ENCODE measurements at places on chromosomes 16 and 17. TPM values are rescaled to one million over a fixed set of nuclear protein-coding genes. Genes with fewer than 3 reads are reported as not detected.

The SPATA32 gene
- not detected for total RNA-seq

The CA5A gene
- not detected for total RNA-seq

The DHRS7C gene
- total RNA-seq, result not detected

The ASPHD1 gene
- 19.5 TPM for total RNA-seq

The SLC22A31 gene
- not detected for total RNA-seq

The BEAN1 gene
- not detected for total RNA-seq

The KRT12 gene
- 0.33 TPM for total RNA-seq

The C16orf86 gene
- total RNA-seq, result 0.38 TPM

The KSR1 gene
- 7.8 TPM for total RNA-seq

The GOSR1 gene
- 14.8 TPM for total RNA-seq

The ACSF3 gene
- total RNA-seq, result 43.5 TPM

The ADAD2 gene
- total RNA-seq, result not detected

All from HT-29 (cell line).